Ovary (tissue), 10 donors: ENCODE measurements at places on chromosomes 1 and 21.

GRCh38 chr1:154502066-154502743 lies at the start of the genes SHE and TDRD10:
Gene SHE (minus strand): TSS chr1:154502412. CDS start chr1:154502026, 386 bp downstream.
Gene TDRD10 (plus strand): TSS chr1:154502219. CDS start chr1:154506904, 4,685 bp downstream.
- DNase-seq = peak; percentile 29

DNA sequence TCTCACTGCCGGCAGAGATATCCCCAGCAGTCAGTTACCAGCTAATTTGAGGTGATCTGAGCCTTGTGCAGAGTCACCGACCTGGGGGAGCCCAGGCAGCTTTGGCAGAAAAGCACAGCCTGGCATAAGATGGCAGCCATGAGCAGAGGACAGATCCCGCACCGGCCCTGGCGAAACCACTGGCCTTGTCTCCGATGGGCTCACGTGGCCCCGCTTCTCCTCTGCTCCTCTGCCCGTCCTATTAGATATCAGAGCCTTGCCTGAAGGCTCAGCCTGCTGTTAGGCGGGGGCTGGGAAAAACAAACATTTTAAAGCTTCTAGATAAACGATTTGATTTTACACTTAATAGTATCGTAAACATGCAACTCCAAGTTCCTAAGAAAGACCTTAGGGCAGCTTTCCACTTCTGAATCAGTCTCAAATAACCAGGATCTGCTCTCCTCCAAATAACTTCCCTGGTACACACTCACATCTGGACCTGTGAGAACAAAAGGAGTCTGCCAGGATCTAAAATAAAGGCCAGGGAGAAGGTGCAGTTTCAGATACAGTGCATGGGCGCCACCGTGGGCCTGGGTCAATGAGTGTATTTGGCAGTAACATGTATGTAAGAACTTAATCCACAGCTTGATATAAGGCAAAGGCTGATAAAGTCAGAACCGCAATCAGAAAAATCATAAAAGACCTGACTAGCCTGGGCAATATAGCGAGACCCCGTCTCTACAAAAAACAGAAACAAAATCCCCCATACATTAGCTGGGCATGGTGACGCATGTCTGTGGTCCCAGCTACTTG lies 10.0 kb downstream of the EDARADD start:
- no peak for DNase-seq

DNA sequence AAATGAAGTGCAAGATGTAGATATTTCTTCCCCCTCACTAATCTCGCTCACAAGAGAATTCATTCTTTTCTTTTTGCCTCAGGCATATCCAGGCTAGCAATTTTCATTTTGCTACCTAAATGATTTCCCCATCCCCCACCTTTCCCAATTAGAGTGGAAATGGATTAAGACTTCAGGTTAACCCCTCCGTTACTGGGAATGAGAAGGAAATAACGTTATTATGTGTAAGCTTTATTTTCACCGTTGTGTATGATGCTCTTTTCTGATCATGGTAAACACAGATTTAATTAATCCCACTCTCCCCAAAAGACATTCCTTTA lies 143.9 kb downstream of the RUNX1 start:
- no peak for DNase-seq

DNA sequence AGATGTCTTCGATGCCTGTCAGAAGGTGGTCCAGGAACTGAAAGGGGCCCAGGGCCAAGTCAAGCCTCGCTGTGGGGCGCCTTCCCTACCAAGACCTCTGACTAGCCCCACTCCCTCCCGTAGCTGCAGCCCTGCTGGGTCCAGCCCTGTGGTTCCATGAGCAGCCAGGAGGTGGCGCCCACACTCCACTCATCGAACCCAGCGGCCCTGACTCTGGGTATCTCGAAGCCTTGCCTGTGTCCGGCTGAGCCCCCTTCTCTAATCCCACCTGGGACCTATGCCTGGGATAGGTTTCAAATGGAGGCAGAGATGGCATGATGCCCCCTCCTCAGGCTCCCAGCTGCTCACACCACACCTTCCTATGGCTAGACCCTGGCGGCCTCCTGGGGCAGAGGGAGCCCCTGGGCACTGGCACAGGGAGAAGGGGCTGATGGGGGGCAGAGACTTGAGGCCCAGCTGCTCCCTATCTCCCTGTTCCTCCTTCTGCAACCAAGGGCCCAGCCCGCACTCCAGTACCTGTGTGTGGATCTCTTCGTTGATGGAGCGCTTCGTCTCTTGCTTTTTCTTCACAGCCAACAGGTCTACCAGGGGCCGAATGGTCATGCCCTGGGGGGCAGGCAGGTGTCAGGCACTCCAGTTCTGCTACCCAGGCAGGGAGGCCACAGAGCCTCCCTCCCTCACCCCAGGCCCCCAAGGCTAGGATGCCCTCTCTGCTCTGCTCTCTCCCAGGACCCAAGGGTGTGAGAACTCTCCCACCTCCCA lies 52.0 kb downstream of the SLC9A1 start:
- peak; percentile 66 for DNase-seq

- no peak for DNase-seq
Measured at GRCh38 chr1:110070671-110071242, at the start of gene ALX3. Gene ALX3 (minus strand): TSS chr1:110070672. CDS start chr1:110070612, 60 bp downstream.

GRCh38 chr1:240827786-240828185 lies 215.8 kb upstream of the GREM2 start:
- no peak for DNase-seq

- peak; percentile 19 for DNase-seq
Measured at GRCh38 chr1:65255035-65255655, 54.2 kb upstream of the DNAJC6 start.
